ENCODE measurements at places on chromosomes 3 and 15.

- DNase-seq = peak; percentile 77
Measured at GRCh38 chr3:158731938-158732855, at the start of gene RARRES1. Gene RARRES1 (minus strand): TSS chr3:158732457. CDS start chr3:158732415, 42 bp downstream.

DNA sequence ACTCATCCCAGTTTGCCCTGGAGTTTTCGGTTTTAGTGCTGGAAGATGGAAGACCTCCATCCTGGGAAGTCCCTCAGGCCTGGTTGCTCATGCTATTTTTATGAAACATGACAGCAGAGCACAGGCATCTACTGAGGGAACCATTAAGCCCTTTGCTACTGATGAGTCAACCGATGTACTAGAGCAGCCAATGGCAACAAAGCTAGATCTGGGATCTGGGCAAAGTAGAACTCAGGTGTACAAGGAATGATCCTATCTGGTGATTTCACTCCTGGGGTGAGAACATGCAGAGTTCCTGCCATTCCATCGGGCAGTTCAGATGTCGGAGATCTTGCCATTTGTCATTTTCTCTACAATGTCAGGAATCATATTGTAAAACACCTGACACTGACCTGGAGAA, 166.2 kb upstream of the NSMCE3 start:
- DNase-seq = no peak

- DNase-seq = no peak
Measured at GRCh38 chr3:149523512-149524299, 49.2 kb downstream of the TM4SF4 start.

GRCh38 chr3:129341331-129342141, 62.9 kb downstream of the HMCES start:
- DNase-seq = peak; percentile 13

- DNase-seq = no peak
Measured at GRCh38 chr15:80507131-80507530, 102.9 kb downstream of the ARNT2 start.

DNA sequence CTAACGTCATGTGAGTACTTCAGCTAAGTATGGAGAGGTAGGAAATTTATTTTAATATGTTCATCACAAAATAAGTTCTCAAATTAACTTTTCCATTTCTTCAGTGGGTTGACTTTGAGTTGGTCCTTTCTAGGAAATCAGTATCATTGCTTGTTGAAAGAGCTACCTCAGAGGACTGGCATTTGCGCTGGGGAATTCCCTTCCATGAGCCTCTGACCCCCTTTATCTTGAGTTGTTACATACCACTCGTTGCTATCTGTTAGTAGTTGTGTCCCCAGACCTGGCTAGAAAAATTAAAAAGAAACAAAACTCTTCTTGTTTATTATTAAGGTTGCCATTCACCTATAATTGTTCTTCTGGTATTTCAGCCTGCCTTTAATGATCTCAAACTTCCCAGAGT, 96.8 kb upstream of the ROBO2 start:
- DNase-seq = no peak

DNA sequence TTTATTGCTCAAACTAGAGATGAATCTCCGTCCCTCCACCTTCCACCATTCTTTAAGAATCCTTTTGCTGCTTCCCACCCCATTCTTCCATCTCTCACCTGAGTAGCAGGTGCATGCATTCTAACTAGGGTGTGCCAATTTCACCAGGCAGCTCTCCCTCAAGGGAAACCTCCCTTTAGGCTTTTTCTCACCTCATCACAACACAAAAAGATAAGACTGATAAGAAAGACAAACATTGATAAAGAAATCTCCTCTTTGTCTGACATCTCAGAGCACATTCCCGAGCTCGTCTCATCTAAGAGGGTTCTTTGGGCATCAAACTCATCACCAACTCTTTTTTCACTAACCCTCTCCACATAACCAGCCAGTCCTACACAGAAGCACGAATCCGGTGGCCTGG, 23.0 kb downstream of the MB21D2 start:
- DNase-seq = no peak

DNA sequence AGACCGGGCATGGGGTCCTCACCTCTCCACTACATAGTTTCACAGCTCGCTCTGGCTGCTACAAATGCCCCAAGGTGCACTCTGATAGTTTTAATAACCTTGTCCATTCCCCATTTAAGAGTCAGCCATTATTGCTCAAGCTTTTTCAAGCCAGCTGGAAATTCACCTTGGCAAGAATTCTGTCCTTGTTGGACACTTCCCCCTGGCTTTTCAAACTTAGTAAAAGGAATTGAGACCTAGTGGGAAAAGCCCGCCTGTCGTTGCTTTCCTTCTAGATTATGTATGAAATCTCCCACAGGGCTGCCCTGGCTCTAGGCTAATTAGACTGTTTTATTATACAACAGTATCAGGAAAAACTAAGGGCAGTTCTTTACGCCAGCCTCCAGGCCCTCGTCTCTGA, 293.7 kb upstream of the GADL1 start:
- no peak for DNase-seq

GRCh38 chr3:191721990-191722389, 261.0 kb downstream of the PYDC2 start:
- peak; percentile 57 for DNase-seq

DNA sequence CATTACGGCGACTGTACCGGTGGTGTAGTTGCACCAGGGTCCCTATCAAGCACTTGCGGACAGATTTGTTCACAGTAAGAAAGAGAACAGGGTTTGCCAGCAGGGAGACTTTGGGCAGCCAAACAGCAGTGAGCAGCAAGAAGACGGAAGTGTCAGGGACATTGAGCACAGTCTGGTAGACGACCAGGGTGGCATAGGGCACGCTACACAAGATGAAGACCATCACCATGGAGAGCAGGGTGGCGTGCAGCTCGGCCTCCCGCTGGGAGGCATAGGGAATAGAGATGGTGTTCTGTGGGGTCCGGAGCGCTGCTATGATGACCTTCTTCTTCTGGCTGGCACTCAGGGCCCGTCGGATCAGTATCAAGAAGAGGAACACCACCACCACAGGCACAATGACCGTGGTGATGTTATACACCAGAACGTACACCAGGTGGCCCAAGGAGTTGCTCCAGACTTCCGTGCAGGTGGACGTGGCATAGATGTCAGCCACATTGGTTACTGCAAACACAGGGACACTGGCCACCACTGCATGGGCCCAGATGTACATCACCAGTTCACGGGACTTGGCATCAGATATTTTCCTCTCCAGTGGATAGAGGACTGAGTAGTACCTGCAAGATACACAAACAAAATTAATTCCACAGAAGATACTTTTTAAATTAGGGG, 19.1 kb upstream of the FSIP1 start:
- peak; percentile 40 for DNase-seq

DNA sequence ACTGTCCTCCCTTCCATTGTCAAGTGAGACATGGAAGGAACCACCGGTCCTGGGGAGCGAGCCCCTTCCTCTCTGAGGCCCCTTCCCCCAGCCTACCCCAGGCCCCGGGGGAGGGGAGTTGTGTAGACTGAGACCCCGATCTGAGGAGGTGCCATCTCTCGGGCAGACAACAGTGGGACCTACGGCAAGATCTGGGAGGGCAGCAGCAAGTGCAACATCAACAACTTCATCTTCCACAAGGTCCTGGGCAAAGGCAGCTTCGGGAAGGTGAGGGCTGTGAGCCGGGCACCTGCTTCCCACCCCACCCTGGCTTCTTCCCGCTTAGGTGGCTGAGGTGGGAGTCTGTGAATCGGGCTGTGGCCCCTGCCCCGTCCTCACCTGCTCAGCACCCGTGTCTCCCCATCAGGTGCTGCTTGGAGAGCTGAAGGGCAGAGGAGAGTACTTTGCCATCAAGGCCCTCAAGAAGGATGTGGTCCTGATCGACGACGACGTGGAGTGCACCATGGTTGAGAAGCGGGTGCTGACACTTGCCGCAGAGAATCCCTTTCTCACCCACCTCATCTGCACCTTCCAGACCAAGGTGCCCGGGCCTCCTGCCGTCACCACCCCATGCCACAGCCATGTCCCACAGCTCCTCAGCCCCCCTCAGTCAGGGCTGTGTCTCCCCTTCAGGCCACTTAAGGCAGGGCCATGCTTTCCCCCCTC, 24.9 kb downstream of the PRKCD start:
- no peak for DNase-seq

GRCh38 chr15:63833021-63833696, 589 bp downstream of the HERC1 start:
- peak; percentile 42 for DNase-seq

- no peak for DNase-seq
Measured at GRCh38 chr15:63990454-63990853, 55.8 kb downstream of the DAPK2 start.

GRCh38 chr15:100905850-100906249, 13.3 kb upstream of the LRRK1 start:
- peak; percentile 28 for DNase-seq

GRCh38 chr3:103991-104390, 92.6 kb upstream of the CHL1 start:
- no peak for DNase-seq

DNA sequence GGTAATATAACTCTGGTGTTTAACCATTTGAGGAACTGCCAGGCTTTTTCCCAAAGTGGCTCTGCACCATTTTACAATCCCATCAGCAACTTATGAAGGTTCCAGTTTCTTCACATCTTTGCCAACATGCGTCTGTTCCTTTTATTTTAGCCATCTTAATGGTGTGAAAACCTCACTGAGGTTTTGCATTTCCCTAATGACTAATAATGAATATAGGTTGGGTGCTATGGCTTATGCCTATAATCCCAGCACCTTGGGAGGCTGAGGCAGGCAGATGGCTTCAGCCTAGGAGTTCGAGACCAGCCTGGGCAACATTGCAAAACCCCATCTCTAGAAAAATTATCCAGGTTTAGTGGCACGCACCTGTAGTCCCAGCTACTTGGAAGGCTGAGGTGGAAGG, 210.6 kb downstream of the TCF12 start:
- no peak for DNase-seq

DNA sequence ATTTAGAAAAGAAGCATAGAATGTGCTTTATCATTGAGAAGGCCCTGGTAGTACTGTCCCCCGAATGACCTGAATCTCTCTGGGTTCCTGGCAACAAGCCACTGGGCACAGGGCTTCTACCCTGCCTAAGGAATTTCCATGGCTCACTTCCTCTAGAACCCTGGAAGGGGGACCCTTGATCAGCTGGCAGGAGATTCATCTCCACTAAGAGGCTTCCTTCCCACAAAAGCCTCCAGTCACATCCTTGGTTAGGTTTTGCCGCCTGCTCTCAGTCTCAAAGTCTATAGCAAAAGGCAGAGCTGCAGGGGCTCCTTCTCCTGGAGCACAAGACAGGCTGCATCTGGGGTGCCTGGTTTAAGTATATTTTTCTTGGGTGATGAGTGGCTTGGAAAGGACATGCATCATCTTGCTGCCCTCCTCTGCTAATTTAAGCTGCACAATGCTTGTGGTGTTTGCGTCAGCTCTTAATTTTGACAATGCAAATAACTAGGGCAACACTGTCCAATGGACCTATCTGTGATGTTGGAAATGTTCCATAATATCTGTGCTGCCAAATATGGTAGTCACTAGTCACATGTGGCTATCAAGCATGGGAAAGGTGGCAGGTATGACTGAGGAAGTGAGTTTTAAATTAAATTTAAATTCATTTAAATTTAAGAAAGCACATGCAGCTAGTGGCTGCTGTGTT, 33.4 kb upstream of the RARRES1 start:
- no peak for DNase-seq

- no peak for DNase-seq
Measured at GRCh38 chr3:169581633-169582032, 81.9 kb downstream of the MECOM start.

- DNase-seq = no peak
Measured at GRCh38 chr3:72547183-72547582, 301.1 kb downstream of the SHQ1 start.

- no peak for DNase-seq
Measured at GRCh38 chr3:33929813-33930212, 131.4 kb downstream of the PDCD6IP start.

GRCh38 chr3:148036331-148036876, 627.2 kb downstream of the ZIC1 start:
- no peak for DNase-seq

DNA sequence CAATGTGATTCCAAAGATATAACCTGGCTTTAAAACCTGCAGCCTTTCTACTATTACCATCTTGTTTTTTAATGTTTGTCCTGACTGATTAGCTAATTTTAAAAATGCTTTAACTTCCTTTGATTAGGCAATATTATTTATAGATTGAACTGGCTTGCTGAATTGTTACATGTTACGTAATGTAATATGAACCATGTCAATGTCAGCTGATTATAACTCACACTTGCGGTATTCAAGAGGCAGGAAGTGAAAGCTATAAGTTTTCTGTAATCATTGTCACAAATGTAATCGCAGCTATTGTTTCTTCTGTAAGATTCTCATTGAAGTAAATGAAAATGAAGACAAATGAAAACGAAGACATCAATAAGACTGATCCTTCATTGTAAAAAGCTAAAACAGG, 146.8 kb downstream of the ROBO2 start:
- DNase-seq = no peak

DNA sequence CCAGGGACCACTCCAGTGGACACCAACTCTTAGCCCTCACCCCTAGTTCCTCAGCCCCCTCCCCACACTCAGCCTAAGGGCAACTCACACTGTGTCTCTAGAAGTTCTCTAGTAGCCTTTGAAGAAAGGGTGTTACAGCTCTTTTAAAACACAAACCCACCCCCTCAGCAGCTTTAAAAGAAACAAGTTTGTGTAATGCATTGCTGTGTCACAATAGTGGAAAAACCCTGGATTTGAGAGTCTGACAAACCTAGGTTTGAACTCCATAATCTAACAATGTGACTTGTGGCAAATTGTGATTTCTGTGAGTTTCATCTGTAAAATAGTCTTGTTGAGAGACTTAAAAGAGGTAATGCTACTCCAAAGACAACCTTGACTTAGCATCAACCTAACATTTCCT, 54.0 kb downstream of the PLCH1 start:
- DNase-seq = no peak

DNA sequence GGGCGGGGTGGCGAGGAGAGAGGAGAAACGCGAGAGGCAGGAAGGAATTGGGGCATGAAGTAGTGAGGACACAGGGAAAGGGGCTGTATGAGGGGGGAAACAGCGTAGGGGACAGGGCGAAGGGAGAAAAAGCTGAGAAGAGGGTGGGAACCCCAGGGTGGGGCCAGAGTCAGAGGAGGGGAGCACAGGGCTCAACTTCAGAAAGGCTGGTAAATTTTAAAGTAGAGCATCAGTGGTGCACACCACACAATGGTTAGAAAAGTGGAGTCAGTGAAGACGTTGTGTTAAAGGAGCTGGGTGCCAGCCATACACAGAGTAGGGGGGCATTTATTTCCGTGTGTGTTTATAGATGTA, 3.0 kb upstream of the RPP25 start:
- DNase-seq = no peak

Measured in thyroid gland (tissue), 4 donors.